ENCODE measurements at places on chromosomes 3 and 15. TPM values are rescaled to one million over a fixed set of nuclear protein-coding genes. Genes with fewer than 3 reads are reported as not detected.

Gene THAP10
- 16.7 TPM for polyA plus RNA-seq

Gene NR1D2
- 34.6 TPM for polyA plus RNA-seq

Gene IQCF2
- not detected for polyA plus RNA-seq

Gene SYNPR
- polyA plus RNA-seq = 8.6 TPM

Gene P2RY13
- 0.69 TPM for polyA plus RNA-seq

Gene MAGI1
- polyA plus RNA-seq = 10.8 TPM

Gene NPAP1
- polyA plus RNA-seq = 0.47 TPM

Gene CD276
- polyA plus RNA-seq = 2.0 TPM

Gene MCTP2
- 0.07 TPM for polyA plus RNA-seq

Gene KNG1
- not detected for polyA plus RNA-seq

Data from Purkinje cell (primary cell).